ENCODE measurements at places on chromosomes 11 and 22. TPM values are rescaled to one million over a fixed set of nuclear protein-coding genes. Genes with fewer than 3 reads are reported as not detected.

Gene PARVG
- polyA plus RNA-seq, result not detected

Gene SDHD
- 207 TPM for polyA plus RNA-seq

- DNase-seq, result peak; percentile 20
These were observed 4.8 kb downstream of the TRIM3 start for GRCh38 chr11:6468712-6469495.

Gene CCDC34
- 1.8 TPM for polyA plus RNA-seq

Data from BJ (cell line).